ENCODE measurements at places on chromosomes 1 and 21. TPM values are rescaled to one million over a fixed set of nuclear protein-coding genes. Genes with fewer than 3 reads are reported as not detected.

The TADA1 gene
- 10.6 TPM for total RNA-seq

The SMIM11 gene
- total RNA-seq: 5.1 TPM

The KCNE2 gene
- total RNA-seq: not detected

The PROK1 gene
- total RNA-seq: not detected

The LY9 gene
- not detected for total RNA-seq

The VAMP4 gene
- total RNA-seq: 21.4 TPM

The PAX7 gene
- total RNA-seq: not detected

The TSNAX gene
- 52.8 TPM for total RNA-seq

The MMP23B gene
- total RNA-seq: 2.5 TPM

The NR0B2 gene
- not detected for total RNA-seq

Measured in smooth muscle cell of trachea (primary cell).